ENCODE measurements at places on chromosomes 3 and 15. TPM values are rescaled to one million over a fixed set of nuclear protein-coding genes. Genes with fewer than 3 reads are reported as not detected.

SLC12A8 gene
- 2.2 TPM for total RNA-seq

DNA sequence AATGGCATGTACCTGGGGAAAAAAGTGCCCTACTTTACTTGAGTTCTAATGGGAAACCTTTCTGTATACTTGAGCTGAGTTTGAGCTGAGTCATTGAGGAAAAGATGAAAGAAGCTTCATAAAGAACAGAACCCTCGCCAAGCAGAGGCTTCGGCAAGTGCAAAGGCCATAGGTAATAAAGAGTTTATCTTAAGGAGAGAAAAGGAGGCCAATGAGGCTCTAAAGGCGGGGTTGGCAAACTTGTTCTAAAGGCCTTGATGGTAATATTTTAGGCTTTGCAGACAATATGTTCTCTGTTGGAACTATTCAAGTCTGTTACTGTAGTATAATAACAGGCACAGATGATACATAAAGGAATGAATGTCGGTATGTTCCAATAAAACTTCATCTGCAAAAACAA is 17.6 kb upstream of the TRAT1 start:
- H3K36me3 ChIP-seq = no peaks in the 10 kb centered on the region
- DNase-seq = no peak
- H3K4me3 ChIP-seq = no peak overlapping the region
- H3K27me3 ChIP-seq = no peaks in the 10 kb centered on the region
- H3K4me1 ChIP-seq = no peaks in the 10 kb centered on the region

TICRR gene
- total RNA-seq = 3.0 TPM

PRSS50 gene
- not detected for total RNA-seq

GRCh38 chr3:57130571-57131209 is 34.5 kb downstream of the IL17RD start:
- no peak overlapping the region for H3K27ac ChIP-seq
- DNase-seq = no peak
- H3K36me3 ChIP-seq = no peaks in the 10 kb centered on the region
- H3K4me1 ChIP-seq = no peaks in the 10 kb centered on the region
- H3K4me3 ChIP-seq = no peak overlapping the region
- peaks cover 9% of the 10 kb centered on the region for H3K27me3 ChIP-seq

- H3K27ac ChIP-seq = no peak overlapping the region
- no peaks in the 10 kb centered on the region for H3K27me3 ChIP-seq
- peaks cover 17% of the 10 kb centered on the region for H3K4me1 ChIP-seq
- no peak for DNase-seq
- H3K36me3 ChIP-seq = no peaks in the 10 kb centered on the region
Observed at GRCh38 chr15:81914333-81914732, 131.5 kb downstream of the MEX3B start.

GOLGA8B gene
- total RNA-seq = 6.4 TPM

- peaks cover 21% of the 10 kb centered on the region for H3K36me3 ChIP-seq
- no peak overlapping the region for H3K27ac ChIP-seq
- H3K4me1 ChIP-seq = peaks cover 3% of the 10 kb centered on the region
- peak; percentile 43 for DNase-seq
Observed at GRCh38 chr3:33831053-33831452, 32.6 kb downstream of the PDCD6IP start.

GPR62 gene
- total RNA-seq = not detected

GHSR gene
- not detected for total RNA-seq

DNA sequence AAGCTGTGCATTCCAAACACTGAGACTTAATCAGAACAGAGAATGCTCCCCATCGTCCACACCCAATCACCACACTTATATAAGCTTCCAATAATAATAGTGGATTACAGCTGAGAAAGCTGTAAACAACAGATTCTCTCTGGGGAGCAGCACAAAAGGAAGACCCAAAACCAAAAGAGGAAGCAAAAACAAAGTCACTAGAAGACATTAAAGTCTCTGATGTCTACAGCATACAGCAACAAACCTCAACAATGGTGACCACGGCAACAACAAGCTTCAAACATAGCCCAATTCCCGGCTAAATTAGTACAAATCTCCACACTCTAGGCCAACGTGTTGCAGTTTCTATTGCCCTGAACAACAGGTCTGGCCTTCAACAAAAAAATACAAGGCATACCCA is 37.7 kb downstream of the ZDHHC23 start:
- H3K4me1 ChIP-seq = no peaks in the 10 kb centered on the region
- no peaks in the 10 kb centered on the region for H3K27me3 ChIP-seq
- no peak overlapping the region for H3K4me3 ChIP-seq
- H3K36me3 ChIP-seq = no peaks in the 10 kb centered on the region
- H3K27ac ChIP-seq = no peak overlapping the region

GRCh38 chr15:101167753-101168462 is 83.9 kb downstream of the CHSY1 start:
- peak; percentile 97 for DNase-seq
- no peak overlapping the region for H3K4me3 ChIP-seq
- peak overlapping the region; percentile 82 for H3K27ac ChIP-seq
- no peaks in the 10 kb centered on the region for H3K36me3 ChIP-seq
- H3K4me1 ChIP-seq = peaks cover 35% of the 10 kb centered on the region

- H3K27me3 ChIP-seq = no peaks in the 10 kb centered on the region
- H3K4me1 ChIP-seq = no peaks in the 10 kb centered on the region
- DNase-seq = peak; percentile 6
- no peak overlapping the region for H3K4me3 ChIP-seq
- H3K27ac ChIP-seq = no peak overlapping the region
Observed at GRCh38 chr3:125418306-125418705, 43.2 kb upstream of the ZNF148 start.
